Activated CD8-positive, alpha-beta T cell treated with anti-CD3 and anti-CD28 coated beads for 36 hours (primary cell): ENCODE measurements at places on chromosomes 4 and X. TPM values are rescaled to one million over a fixed set of nuclear protein-coding genes. Genes with fewer than 3 reads are reported as not detected.

STS gene
- 0.72 TPM for total RNA-seq

TEX11 gene
- not detected for total RNA-seq

HOPX gene
- 55.8 TPM for total RNA-seq

GDPD2 gene
- not detected for total RNA-seq
